ENCODE measurements at places on chromosomes 3 and 15.

- no peak for DNase-seq
Observed at GRCh38 chr3:112741983-112742382, 101.0 kb upstream of the CCDC80 start.

- no peak for DNase-seq
Observed at GRCh38 chr3:155227141-155227540, 66.3 kb downstream of the STRIT1 start.

- no peak for DNase-seq
Observed at GRCh38 chr3:15979495-15979894, 181.7 kb upstream of the ANKRD28 start.

GRCh38 chr15:82039871-82040270, 5.9 kb downstream of the MEX3B start:
- DNase-seq, result no peak

DNA sequence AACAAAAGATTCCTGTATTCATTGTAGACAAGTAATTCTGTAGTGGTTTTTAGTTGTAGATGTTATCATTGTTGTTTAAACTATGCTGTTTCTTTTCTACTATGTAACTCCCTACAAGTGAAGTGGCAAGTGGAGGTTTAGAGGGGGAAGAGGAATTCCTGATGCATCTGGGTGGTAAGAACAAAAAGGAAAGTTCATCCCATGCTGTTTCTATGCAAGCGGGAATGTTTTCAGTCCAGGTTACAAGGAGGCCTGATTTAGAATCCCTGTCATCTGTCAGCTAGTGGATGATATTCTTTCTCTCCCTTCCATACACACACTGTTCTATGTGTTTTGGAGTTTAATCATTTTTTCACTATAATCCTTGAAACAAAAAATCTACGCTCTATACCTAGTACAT, 67.4 kb downstream of the IMPG2 start:
- no peak for DNase-seq

DNA sequence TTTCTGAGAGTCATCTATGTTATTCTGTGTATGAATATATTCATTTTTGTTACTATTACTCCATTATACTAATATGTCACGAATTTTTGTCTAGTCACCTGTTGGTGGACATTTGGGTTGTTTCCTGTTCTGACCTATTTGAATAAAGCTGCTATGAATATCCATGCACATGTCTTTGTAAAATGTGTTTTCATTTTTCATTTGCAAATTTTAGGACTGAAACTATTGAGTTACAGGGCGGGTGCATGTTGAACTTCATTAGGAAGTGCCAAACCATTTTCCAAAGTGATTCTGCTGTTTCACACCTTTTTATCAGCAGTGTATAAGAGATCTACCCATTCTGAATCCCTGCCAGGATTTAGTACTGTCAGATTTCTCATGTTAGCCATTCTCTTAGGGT, 37.7 kb upstream of the IQCF6 start:
- DNase-seq, result no peak

DNA sequence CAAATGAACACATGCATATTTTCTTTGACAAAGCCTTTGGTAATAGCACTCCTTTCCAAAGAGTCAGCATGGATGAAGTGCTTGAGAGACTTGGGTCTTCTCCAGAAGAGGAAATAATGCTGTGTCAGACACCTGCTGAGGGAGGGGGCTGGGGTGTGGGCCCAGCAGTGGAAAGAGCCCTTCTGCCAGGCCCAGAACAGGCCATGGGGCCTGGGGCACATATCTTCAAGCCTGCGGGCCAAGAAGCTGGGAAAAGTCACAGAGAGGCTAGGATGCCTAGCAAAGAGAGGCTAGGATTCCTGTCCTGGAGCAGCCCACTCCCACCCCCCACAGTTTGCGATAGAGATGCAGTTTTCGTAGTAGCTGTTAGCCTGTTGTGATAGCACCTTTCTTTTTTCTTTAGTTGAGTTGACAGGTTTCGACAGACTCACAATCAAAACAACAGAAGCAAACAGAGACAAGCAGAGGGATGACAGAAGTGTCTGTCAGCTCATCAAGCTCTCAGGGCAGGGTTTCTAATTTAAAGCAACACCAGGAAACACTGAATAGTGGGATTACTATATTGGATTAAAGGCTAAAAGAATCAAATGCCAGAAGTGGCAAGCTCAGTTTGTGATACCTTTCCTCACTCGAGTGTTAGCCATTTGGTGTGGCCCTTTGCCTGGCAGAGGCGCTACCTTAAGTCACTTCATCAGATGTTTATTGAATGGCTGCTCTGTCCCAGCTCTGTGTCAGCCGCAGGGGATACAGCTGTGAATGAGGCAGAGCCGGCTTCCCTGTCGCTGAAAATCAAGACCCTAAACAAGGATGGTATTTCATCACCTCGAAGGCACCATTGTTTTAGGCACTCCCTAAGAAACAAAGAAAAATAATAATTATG, 19.0 kb downstream of the CMTM7 start:
- DNase-seq, result no peak

GRCh38 chr3:139308560-139308959, 35.3 kb upstream of the MRPS22 start:
- no peak for DNase-seq

GRCh38 chr3:5302661-5303060, 115.2 kb downstream of the EDEM1 start:
- DNase-seq, result no peak

DNA sequence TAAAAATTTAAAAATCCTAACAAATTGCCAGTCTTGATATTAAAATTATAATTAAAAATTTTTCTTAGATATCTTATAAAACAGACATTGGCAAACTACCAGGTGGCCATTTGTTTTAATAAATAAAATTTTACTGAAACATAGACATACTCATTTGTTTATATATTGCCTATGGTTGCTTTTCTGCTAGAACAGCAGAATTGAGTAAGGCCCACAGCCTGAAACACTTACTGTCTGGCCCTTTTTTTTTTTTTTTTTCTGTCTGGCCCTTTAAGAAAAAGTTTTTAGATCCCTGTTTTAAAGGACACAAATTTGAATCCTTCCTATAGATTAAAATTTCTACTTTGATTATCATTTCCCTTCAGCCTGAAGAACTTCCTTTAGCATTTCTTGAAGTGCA, 60.5 kb upstream of the CTDSPL2 start:
- DNase-seq, result no peak

- no peak for DNase-seq
Observed at GRCh38 chr15:80902298-80902801, 87.3 kb downstream of the MESD start.

GRCh38 chr3:138197058-138197457, 10.0 kb downstream of the ARMC8 start:
- peak; percentile 55 for DNase-seq

GRCh38 chr15:70502529-70502928, 260.8 kb downstream of the UACA start:
- DNase-seq, result no peak

DNA sequence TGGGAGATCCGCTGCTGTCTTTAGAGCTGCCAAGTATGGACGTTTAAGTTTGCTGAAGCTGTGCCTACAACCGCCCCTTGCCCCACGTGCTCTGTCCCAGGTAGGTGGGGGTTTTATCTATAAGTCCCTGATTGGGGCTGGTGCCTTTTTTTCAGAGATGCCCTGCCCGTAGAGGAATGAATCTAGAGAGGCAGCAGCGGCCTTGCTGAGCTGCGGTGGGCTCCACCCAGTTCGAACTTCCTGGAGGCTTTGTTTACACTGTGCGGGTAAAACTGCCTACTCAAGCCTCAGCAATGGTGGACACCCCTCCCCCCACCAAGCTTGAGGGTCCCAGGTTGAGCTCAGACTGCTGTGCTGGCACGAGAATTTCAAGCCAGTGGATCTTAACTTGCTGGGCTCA, 83.4 kb upstream of the FGF7 start:
- DNase-seq, result no peak

DNA sequence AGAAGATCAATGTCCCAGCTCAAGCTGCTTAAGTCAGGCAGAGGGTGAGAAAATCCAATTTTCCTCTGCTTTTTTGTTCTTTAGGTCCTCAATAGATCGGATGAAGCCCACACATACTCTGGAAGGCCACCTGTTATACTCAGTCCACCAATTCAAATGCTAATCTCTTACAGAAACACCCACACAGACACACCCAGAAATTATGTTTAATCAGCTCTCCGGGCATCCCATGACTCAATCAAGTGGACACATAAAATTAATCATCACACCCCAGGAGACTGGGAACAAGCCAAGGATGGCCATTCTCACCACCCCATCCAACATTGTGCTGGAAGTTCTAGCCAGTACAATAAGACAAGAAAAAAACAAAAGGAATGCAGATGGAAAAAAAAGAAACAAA, 67.8 kb upstream of the SLC24A5 start:
- DNase-seq, result no peak

- no peak for DNase-seq
Observed at GRCh38 chr15:38216763-38217162, 35.9 kb upstream of the SPRED1 start.

DNA sequence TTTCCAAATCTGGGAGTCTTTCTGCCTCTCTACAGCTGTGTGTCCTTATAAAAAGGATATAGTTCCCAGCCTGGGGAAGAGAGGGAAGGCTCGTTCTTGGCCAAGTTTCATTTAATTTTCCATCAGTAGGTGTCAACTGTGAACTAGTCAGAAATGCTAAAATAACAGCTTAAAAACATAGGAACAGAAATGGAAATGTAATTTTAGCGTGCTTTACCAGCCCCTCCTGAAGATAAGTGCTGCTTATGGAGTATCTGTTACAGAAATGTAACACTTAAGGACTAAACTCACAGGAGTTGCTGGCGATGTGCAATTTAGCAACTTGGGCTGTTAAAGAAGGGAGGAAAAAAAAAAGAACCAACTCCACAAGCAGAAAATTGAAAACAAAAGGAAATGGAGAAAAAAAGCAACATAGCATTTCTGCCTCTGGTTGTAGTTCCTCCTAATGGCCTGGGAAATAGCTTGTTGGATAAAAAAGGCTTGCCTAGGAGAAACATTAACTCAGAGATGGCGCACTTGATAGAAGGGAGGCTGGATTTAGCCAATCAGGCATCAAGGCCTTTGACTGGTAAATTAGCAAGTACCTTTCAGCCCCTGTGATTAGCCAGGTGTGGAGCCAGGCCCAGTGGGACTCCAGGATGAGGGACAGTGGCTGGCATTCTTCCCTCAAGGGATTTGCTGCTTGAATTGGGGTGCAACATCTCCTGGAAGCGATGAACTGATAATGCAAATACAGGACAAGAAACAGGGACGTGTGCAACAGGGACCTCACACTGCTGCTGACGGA, 84.3 kb downstream of the RPLP1 start:
- DNase-seq, result no peak

DNA sequence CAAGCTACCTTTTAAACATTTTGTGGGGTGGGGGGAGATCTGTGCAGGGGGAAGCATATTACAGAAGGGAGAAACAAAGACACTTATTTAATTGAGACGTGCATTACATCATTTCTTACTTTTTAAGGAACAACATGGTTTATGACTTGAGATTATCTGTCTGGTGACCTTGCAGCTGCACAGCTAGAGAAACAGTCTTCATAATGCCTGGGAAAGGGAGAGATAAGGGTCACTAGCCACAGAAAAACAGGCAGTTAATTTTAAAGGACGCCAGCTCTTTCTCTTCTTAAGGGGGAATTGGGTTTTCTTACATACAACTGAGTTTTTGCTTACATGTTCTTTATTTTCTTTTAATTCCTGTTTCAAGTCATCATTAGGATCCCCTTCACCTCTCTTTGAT, 147.9 kb downstream of the SST start:
- DNase-seq, result peak; percentile 55

DNA sequence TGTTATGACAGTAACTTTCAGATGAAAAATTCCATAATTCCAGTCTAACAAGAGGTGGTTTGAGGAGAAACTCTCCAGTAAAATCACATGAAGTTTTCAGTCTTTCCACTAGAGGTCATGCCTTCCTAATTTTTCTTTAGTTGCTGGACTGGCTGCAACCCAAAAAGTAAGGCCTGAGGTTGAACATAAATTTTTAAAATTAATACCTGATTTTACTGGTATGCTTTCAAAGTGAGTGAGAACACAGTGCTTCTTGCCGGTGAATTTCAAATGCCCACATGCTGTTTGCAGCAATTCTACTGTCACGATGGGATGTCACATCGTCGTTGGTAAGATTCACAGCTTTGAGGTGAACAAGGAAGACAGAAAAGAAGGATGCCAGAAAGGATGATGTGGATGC, 89.0 kb upstream of the FGF12 start:
- DNase-seq, result peak; percentile 43

DNA sequence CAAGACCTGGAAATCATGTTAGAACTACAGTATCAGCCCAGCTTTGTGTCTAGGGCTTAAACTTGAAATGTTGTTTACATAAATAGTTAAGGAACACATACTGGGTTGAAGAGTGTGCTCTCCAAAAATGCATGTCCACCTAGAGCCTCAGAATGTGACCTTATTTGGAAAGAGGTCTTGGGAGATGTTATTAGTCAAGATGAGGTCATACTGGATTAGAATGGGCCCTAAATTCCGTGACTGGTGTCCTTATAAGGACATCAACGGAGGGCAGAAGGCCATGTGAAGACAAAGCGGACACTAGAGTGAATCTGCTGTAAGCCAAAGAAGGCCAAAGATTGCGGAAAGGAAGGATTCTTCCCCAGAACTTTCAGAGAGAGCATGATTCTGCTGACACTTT, 759.2 kb upstream of the CFAP20DC start:
- DNase-seq, result no peak

DNA sequence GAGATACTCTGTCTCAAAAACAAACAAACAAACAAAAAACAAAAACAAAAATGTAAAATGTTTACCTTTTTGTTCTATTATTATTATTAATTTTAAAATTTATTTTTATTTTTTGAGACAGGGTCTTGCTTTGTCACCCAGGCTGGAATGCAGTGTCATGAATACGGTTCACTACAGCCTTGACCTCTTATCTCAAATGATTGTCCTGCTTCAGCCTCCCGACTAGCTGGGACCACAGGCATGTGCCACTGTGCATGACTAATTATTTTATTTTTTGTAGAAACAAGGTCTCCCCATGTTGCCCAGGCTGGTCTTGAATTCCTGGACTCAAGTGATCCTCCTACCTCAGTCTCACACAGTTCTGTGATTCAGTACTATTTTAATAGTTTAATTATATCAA, 5.7 kb upstream of the SLC25A26 start:
- DNase-seq, result no peak

- DNase-seq, result no peak
Observed at GRCh38 chr3:109648027-109648426, 310.7 kb upstream of the DPPA4 start.

DNA sequence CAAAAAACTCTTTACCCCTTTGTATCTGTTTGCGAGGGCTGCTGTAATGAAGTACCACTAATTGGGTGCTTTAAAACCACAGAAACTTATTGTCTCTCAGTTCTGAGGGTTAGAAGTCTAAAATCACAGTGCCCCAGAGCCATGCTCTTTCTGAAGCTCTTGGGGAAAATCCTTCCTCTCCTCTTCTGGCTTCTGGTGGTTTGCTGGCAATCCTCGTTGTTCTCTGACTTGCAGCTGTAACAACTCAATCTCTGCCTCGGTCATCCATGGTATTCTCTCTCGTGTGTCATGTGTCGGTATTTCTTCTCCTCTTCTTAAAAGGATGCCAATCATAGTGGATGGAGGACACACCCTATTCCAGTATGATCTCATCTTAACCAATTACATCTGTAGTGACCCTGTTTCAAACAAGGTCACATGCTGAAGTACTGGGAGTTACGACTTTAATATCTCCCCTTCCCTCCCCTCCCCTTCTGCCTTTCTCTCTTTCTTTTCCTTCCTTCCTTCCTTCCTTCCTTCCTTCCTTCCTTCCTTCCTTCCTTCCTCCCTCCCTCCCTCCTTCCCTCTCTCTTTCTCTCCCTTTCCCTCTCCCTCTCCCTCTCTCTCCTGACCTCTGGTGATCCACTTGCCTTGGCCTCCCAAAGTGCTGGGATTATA, 6.5 kb upstream of the ARL8B start:
- DNase-seq, result no peak

- peak; percentile 75 for DNase-seq
Observed at GRCh38 chr3:136899622-136900158, 37.7 kb downstream of the NCK1 start.
